Fibroblast of the aortic adventitia (primary cell): ENCODE measurements at places on chromosomes 3 and 15. TPM values are rescaled to one million over a fixed set of nuclear protein-coding genes. Genes with fewer than 3 reads are reported as not detected.

NAA50 gene
- total RNA-seq = 142 and 242 TPM in 2 replicates

OR5AC2 gene
- total RNA-seq = not detected in 2 replicates

CDCP1 gene
- 1.3 and 32.8 TPM in 2 replicates for total RNA-seq

CHST2 gene
- total RNA-seq = 5.0 and 14.4 TPM in 2 replicates

PLSCR5 gene
- not detected in 2 replicates for total RNA-seq

C3orf22 gene
- total RNA-seq = not detected in 2 replicates

P2RY1 gene
- total RNA-seq = 0.81 and 1.1 TPM in 2 replicates

QTRT2 gene
- 23.7 and 33.9 TPM in 2 replicates for total RNA-seq

NPAP1 gene
- total RNA-seq = 0.16 TPM in 1 of 2 replicates, not detected in the other

MUC20 gene
- 0.63 and 4.5 TPM in 2 replicates for total RNA-seq

TM4SF4 gene
- 0.45 TPM in 1 of 2 replicates, not detected in the other for total RNA-seq

MYH15 gene
- total RNA-seq = 0.99 and 1.6 TPM in 2 replicates

HYKK gene
- total RNA-seq = 3.3 and 10.2 TPM in 2 replicates

ADPRH gene
- total RNA-seq = 3.8 and 4.1 TPM in 2 replicates

EPHB1 gene
- 1.2 and 3.0 TPM in 2 replicates for total RNA-seq

STT3B gene
- total RNA-seq = 89.3 and 151 TPM in 2 replicates

KNL1 gene
- 1.3 and 35.9 TPM in 2 replicates for total RNA-seq

NAA80 gene
- 3.8 and 8.4 TPM in 2 replicates for total RNA-seq

CCR1 gene
- 0.08 and 0.90 TPM in 2 replicates for total RNA-seq

EPHA3 gene
- total RNA-seq = 0.98 and 6.1 TPM in 2 replicates
